ENCODE measurements at places on chromosomes 16 and 17.

DNA sequence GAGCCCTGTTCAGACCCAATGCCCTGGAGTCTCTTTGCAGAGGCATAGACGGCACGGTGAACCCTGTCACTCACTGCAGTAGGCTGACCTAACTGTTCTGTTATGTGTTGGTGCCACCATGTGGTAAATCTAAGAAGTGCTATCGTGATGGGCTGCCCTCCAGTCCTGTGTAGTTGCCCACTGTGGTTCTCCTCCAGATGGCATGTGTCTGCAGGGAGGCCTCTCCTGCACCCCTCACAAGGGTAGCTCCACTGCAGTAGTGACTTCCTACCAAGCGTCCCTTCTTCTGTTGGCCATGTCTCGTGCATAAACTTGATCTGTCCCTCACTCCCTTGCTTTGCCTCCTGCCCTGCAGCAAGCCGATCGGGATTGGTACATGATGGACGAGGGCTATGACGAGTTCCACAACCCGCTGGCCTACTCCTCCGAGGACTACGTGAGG is 5.8 kb downstream of the DHX38 start:
- peak; percentile 13 for DNase-seq

DNA sequence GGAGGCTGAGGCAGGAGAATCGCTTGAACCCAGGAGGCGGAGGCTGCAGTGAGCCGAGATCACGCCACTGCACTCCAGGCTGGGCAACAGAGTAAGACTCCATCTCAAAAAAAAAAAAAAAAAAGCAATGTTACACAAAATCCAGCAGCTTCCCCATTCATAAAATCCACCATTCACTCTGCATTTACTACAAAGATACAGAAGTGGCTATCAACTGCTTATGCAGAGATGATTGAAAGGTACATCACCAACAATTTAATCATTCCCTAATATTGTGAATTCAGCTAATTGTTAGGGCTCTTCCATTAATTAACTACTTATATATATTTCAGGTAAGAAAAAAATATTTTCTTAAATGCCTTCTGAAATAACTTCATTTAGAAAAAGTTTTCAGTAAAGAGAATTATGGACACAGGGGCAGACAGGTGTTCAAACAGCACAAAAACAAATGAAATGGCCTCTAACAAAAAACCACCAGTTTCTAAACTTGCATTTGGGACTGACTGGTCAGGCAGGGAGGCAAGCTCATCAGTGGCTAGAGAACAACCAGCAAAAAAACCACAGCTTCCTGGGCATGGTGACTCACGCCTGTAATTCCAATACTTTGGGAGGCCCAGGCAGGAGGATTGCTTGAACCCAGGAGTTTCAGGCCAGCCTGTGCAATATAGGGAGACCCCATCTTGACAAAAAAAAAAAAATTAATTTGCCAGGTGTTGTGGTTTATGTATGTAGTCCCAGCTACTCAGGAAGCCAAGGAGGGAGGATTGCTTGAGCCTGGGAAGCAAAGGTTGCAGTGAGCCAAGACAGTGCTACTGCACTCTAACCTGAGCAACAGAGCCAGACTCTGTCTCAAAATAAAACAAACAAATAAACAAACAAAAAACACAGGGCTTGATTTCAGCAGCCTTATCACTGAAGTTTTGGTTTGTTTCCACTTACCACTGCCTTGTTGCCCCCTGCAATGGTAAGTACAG is 26.3 kb downstream of the ERN1 start:
- DNase-seq: no peak

DNA sequence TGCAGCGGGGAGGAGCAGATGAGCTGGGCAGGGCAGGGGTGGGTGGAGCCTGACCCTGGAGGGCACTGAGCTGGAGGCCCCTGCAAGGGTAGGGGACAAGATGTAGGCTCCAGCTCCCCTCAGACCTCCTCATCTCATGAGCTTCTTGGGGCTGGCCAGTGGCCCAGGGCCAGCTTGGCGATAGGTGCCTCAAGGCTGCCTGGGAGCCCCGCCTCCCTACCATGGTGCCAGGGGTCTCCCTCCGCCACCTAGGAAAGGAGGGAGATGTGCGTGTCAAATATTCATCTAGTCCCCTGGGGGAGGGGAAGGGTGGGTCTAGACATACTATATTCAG is 3.9 kb downstream of the HIRIP3 start:
- DNase-seq: no peak

GRCh38 chr17:82882715-82883418 is 43.0 kb upstream of the ZNF750 start:
- no peak for DNase-seq

- no peak for DNase-seq
These were observed 234.6 kb downstream of the HS3ST3A1 start for GRCh38 chr17:13367154-13367553.

GRCh38 chr17:77737442-77738265 is 220.8 kb upstream of the TNRC6C start:
- no peak for DNase-seq

GRCh38 chr17:78993241-78993956 is 13.7 kb upstream of the LGALS3BP start:
- no peak for DNase-seq

DNA sequence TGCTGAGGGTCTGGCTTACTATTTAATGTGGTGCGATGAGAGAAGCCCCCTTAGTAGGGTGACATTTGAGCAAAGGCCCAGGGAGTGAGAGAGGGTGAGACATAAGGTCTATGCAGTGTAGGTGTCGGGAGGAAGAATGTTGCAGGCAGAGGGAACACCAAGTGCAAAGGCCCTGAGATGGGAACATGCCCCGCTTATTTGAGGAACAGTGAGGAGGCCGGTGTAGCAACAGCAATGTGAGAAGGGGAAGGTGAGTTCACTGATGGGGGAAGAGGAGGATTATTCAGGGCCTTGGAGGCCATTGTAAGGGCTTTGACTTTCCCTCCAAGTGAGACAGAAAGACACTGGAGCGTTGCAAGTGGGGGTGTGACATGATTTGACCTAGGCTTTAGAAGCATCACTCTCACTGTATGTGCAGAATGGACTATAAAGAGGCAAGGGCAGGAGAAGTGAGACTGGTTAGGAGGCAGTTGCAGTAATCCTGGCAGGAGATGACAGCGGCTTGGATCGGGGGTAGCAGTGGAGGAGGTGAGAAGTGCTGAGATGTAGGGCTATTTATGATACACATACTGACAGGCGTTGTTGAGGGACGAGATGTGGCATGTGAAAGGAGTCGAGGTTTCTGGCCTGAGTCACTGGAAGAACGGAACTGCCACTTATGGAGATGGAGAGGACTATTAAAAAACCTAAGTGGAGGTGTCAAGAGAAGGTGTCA is 145.3 kb downstream of the SPECC1 start:
- DNase-seq: no peak

DNA sequence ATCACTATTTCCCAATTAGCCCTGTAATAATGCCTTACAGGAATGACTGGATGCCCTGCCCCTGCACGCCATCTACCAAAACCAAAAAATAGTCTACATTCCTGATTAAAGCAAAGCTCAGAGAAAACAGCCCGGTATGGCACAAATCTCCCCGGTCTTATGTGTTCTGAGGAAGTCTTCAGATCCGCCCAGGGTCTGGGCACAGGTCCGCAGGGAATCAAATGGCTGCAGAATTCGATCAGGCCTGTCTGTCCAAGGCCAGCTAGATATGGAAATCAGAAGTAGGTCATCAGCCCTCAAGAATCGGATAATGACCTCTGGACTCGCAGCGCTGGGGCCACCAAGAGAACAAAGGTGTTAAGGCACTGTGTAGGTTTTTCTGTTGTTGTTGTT is 171.0 kb downstream of the ZFHX3 start:
- DNase-seq: no peak

All from GM04504 (cell line).